DND-41 (cell line): ENCODE measurements at places on chromosomes 5 and 9.

DNA sequence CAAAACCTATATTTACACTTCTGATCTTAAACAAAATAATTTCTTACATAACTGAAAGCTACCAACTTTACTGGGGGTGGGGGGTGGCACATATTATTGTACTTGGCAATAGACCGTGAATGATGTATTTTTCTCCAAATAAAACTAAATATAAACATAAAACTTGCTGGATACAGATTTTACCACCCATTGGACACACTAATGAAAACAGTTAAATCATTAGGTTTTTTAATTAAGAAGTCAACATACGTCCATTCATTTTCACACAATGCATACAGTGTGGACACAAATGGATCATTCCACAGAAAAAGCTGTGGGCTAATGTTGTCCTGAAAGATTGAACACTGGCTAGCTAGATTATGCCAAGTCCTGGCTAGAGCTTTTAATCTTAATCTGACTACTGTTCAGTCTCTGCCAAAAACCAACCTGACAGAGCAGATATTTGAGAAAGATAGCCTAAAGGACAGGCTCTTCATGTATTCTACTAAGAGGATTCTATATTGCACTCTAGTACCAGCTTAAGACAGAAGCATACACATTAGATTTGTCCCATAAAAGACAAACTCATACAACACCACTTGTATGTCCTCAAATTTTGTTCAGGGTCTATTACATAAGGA is 118.1 kb downstream of the SIL1 start:
- H3K4me3 ChIP-seq = no peak overlapping the region
- no peak overlapping the region for H3K27ac ChIP-seq
- peaks cover 17% of the 10 kb centered on the region for H3K4me1 ChIP-seq
- peaks cover 4% of the 10 kb centered on the region; the same call in 1 of the 2 replicates for H3K36me3 ChIP-seq

DNA sequence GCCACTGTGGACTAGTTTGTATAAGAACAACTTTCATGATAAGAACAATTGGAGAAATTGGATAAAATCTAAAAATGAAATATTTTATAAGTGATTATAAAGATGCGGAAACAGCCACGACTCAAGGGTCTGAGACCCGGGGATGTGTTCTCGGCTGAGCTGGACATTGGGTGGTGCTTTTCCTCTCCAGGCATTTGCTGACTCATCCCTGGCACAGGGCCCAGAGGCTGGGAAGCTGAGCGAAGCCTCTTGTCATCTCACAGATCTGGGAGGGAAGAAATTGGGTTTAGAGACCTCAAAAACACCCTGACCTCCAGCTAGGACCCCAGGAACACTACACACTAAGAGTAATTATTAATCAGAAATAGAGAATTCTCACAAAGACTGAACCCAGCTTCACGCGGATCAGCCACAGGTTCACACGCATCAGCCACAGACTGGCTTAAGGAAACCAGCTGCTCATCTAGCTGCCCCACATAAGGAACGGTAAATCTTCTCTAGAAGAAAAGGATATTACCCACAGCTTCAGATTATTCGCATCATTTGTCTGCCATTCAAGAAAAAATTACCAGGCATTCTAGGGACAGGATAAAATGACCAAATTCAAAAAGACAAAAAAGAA is 2.8 kb upstream of the OR2V1 start:
- no peaks in the 10 kb centered on the region for H3K36me3 ChIP-seq
- no peak for DNase-seq
- no peaks in the 10 kb centered on the region for H3K4me1 ChIP-seq
- H3K27me3 ChIP-seq = peaks cover 25% of the 10 kb centered on the region
- H3K27ac ChIP-seq = no peak overlapping the region

GRCh38 chr9:132622159-132622558 is 39.8 kb downstream of the BARHL1 start:
- no peak overlapping the region for H3K27ac ChIP-seq
- peaks cover 45% of the 10 kb centered on the region; the same call in 1 of the 2 replicates for H3K36me3 ChIP-seq
- H3K4me3 ChIP-seq = no peak overlapping the region
- no peak for DNase-seq
- no peaks in the 10 kb centered on the region for H3K4me1 ChIP-seq

- no peaks in the 10 kb centered on the region for H3K36me3 ChIP-seq
- H3K27ac ChIP-seq = no peak overlapping the region
- H3K4me3 ChIP-seq = no peak overlapping the region
- H3K27me3 ChIP-seq = no peaks in the 10 kb centered on the region
These were observed 1.1 kb upstream of the IRX1 start for GRCh38 chr5:3594510-3595005.

DNA sequence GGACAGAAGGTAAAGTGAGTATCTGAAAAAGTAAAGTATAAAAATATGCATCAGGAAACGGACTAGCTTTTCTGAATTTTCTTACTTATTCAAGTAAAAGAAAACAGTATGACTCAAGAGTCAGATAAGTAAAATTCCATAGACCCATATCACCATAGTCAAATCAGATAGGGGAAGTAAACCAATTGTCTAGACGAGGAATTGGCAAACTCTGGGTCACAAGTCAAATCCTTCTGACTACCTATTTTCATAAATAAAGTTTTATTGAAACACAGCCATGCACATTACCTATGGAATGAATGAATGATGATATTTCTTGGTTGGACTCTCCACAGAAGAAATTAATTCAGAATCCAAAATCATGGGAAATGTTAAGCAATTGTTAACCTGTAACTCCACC is 59.1 kb upstream of the TMC1 start:
- peaks cover 14% of the 10 kb centered on the region for H3K27me3 ChIP-seq
- DNase-seq = no peak
- H3K4me3 ChIP-seq = no peak overlapping the region
- no peak overlapping the region for H3K27ac ChIP-seq
- H3K36me3 ChIP-seq = no peaks in the 10 kb centered on the region

DNA sequence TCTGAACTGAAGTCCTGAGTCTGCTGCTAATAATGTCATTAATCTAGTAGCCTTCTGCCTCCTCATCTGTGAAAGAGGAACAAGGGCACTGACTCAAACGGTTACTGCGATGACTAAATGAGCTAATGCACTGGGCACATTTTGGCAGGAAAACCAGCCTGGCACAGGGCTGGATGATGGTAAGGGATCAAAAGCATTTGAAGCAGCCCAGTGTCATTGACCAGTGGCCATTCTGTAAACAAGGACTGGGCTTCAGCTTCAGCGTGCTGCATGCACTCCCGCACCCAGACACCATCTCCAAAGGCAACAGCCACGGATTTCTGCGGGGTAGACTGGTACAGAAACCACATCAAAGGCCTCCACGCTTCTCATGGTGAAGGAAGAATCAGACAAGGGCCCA is 8.0 kb downstream of the GCNT4 start:
- peaks cover 3% of the 10 kb centered on the region for H3K27me3 ChIP-seq
- no peaks in the 10 kb centered on the region for H3K36me3 ChIP-seq
- no peaks in the 10 kb centered on the region for H3K4me1 ChIP-seq
- H3K27ac ChIP-seq = no peak overlapping the region
- H3K4me3 ChIP-seq = no peak overlapping the region

DNA sequence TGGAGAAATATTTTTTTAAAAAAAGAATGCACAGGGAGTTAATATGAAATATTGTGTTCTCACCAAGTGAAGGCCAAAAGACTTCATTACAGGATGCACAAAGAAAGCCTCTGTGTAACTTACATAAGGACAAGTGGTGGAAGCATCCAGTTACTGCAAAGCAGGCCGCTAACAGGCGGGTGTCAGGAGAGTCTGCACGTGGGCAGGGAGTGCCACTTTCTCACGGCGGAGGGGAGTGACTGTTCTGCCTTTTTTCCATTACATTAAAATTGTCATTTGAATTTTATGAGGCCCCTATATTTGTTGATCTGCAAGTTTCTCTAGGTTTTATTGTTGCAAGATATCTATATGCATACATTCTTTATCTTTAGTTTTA is 28.1 kb upstream of the SPATA31E1 start:
- H3K36me3 ChIP-seq = no peaks in the 10 kb centered on the region
- H3K4me3 ChIP-seq = no peak overlapping the region

- H3K27ac ChIP-seq = no peak overlapping the region
- no peak for DNase-seq
- no peak overlapping the region for H3K4me3 ChIP-seq
- no peaks in the 10 kb centered on the region for H3K36me3 ChIP-seq
These were observed 52.5 kb upstream of the GGTA1 start for GRCh38 chr9:121551985-121552753.

GRCh38 chr5:133942614-133943474 is 25.6 kb downstream of the C5orf15 start:
- H3K4me3 ChIP-seq = no peak overlapping the region
- H3K27ac ChIP-seq = no peak overlapping the region
- no peaks in the 10 kb centered on the region for H3K36me3 ChIP-seq
- DNase-seq = no peak

- no peaks in the 10 kb centered on the region for H3K36me3 ChIP-seq
- H3K27me3 ChIP-seq = peaks cover 3% of the 10 kb centered on the region
- H3K4me1 ChIP-seq = no peaks in the 10 kb centered on the region
- no peak for DNase-seq
These were observed 192.0 kb downstream of the ADAMTSL1 start for GRCh38 chr9:18665947-18666346.
